NCI-H1436 (cell line): ENCODE measurements at places on chromosomes 16 and 17.

DNA sequence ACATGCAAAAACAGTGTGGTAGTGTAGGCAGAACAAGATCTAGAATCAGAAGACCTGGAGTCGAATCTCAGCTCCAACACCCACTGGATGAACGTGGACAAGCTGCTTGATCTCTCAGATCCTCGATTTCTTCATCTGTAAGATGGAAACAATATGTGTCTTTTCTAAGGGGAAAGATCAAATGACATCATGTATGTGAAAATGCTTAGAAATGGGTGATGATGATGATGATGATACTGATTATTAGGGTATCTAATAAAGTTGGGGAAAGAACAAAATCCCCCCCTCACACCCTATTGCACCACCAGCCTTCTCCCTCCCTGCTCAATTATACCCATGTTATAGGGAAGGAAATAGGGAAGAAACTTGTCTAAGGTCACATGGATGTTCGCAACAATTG lies 10.9 kb downstream of the DYNLL2 start:
- DNase-seq, result no peak

GRCh38 chr17:45946841-45947256 lies 52.2 kb upstream of the STH start:
- DNase-seq, result peak; percentile 7

- DNase-seq, result no peak
Measured at GRCh38 chr16:14339694-14340093, 268.6 kb downstream of the MRTFB start.

- no peak for DNase-seq
Measured at GRCh38 chr16:85134076-85134788, 22.0 kb upstream of the CIBAR2 start.
